Activated CD4-positive, alpha-beta T cell treated with anti-CD3 and anti-CD28 coated beads, Interleukin-2, amount 10 ng/mL, durations not matched to agents 24 days and 14 days (primary cell): ENCODE measurements at places on chromosomes 2 and 18. TPM values are rescaled to one million over a fixed set of nuclear protein-coding genes. Genes with fewer than 3 reads are reported as not detected.

Gene FAM110C
- total RNA-seq, result 0.33 and 0.47 TPM in 2 replicates

Gene SP5
- 0.09 TPM in 1 of 2 replicates, not detected in the other for total RNA-seq

Gene OXER1
- total RNA-seq, result 0.19 and 0.43 TPM in 2 replicates

- DNase-seq, result peak; percentile 49
- peaks cover 27% of the 10 kb centered on the region for H3K4me1 ChIP-seq
- H3K36me3 ChIP-seq, result no peaks in the 10 kb centered on the region
Measured at GRCh38 chr2:144508172-144508851, 11.6 kb downstream of the ZEB2 start.

- H3K27me3 ChIP-seq, result peaks cover 4% of the 10 kb centered on the region
- no peak for DNase-seq
- H3K27ac ChIP-seq, result no peak overlapping the region
- H3K4me3 ChIP-seq, result no peak overlapping the region
- H3K4me1 ChIP-seq, result no peaks in the 10 kb centered on the region
Measured at GRCh38 chr2:63073994-63074393, 23.4 kb downstream of the OTX1 start.
